ENCODE measurements at places on chromosomes 12 and 14. TPM values are rescaled to one million over a fixed set of nuclear protein-coding genes. Genes with fewer than 3 reads are reported as not detected.
A peak's percentile ranks its signal among the peaks of the same experiment; 100 is the strongest.

The CPNE6 gene
- not detected for polyA plus RNA-seq

The GDF3 gene
- polyA plus RNA-seq, result not detected

DNA sequence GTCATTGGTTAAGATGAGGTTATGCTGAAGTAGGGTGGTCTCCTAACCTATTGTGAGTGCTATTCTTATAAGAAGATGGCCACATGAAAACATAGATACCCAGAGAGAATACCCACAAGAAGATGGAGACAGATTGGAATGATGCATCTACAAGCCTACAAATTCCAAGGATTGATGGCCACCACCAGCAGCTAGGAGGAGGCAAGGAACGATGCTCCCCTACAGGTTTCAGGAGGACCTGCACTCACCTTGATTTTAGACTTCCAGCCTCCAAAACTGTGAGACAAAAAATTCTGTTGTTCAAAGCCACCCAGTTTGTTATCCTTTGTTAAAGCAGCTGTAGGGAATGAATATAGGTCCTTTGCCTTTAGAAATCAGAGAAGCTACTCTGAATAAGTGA is 227.4 kb downstream of the NEDD1 start:
- no peak for DNase-seq

- no peak for DNase-seq
These were observed 113.7 kb upstream of the PDZRN4 start for GRCh38 chr12:41074473-41074769.

The ISCA2 gene
- polyA plus RNA-seq, result 22.6 TPM

The RHOJ gene
- polyA plus RNA-seq, result 25.9 TPM

The RNASE2 gene
- 0.66 TPM for polyA plus RNA-seq

The NTF3 gene
- polyA plus RNA-seq, result 2.8 TPM

The NRXN3 gene
- 0.58 TPM for polyA plus RNA-seq

The SMIM41 gene
- 0.18 TPM for polyA plus RNA-seq

The SLC4A8 gene
- 0.65 TPM for polyA plus RNA-seq

GRCh38 chr12:104684884-104685283 is 228.1 kb downstream of the CHST11 start:
- peak; percentile 70 for DNase-seq

The NOXRED1 gene
- 0.32 TPM for polyA plus RNA-seq

DNA sequence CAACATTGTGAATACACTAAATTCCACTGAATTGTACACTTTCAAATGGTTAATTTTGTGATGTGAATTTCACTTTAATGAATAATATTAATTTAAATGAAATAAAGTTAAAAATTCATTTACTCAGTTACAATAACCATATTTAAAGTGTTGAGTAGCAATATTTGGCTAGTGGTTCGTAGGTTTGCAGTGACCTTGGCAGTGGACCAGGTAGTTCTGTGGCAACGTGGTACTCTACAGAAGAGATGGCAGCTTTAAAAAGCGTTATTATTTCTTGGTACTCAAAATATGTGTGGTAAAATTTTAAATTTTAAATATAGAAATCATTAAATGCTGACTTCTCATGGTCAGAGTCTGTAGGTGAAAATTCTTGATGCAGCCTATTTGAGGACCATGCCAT is 51.6 kb downstream of the AEBP2 start:
- no peak for DNase-seq

GRCh38 chr12:57602544-57602943 is 2.1 kb upstream of the DTX3 start:
- DNase-seq, result no peak

DNA sequence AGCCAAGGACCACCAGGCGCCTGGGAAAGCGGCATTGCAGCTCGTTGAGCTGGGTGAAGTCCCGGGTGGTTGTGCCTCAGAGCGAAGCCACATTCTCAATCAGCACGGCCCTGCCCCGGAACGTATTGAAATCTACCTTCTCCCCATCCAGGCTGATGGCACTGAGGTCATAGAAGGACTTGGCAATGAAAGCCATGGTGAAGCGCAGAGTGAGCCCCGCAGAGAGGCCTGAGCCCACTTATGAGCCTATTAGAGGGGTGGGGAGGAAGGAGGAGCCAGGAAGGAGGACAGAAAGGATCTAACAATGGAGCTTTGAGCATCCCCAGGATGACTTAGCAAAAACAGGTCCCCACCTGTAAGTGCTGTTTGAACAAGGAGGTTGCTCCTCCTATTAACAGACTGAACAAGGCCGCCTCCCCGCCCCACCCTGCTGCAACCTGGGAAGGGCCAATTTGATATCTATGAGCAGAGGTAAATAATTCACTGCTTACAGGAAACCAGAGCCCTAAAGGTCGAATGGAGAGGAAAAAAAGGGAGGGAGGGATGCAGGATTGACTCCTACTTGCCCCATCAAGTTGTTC is at the start of gene GPX2:
Gene GPX2 (minus strand): TSS at position 215 of the 581 bp plus-strand sequence. CDS start 19 bp downstream, at position 196.
- no peak for DNase-seq
